ENCODE measurements at places on chromosomes 5 and 9.

- DNase-seq = no peak
Observed at GRCh38 chr9:85451680-85452079, 290.1 kb downstream of the AGTPBP1 start.

GRCh38 chr5:160310140-160310539 is 2.2 kb downstream of the CCNJL start:
- DNase-seq = no peak

- DNase-seq = no peak
Observed at GRCh38 chr5:142969624-142970439, 199.7 kb downstream of the ARHGAP26 start.

DNA sequence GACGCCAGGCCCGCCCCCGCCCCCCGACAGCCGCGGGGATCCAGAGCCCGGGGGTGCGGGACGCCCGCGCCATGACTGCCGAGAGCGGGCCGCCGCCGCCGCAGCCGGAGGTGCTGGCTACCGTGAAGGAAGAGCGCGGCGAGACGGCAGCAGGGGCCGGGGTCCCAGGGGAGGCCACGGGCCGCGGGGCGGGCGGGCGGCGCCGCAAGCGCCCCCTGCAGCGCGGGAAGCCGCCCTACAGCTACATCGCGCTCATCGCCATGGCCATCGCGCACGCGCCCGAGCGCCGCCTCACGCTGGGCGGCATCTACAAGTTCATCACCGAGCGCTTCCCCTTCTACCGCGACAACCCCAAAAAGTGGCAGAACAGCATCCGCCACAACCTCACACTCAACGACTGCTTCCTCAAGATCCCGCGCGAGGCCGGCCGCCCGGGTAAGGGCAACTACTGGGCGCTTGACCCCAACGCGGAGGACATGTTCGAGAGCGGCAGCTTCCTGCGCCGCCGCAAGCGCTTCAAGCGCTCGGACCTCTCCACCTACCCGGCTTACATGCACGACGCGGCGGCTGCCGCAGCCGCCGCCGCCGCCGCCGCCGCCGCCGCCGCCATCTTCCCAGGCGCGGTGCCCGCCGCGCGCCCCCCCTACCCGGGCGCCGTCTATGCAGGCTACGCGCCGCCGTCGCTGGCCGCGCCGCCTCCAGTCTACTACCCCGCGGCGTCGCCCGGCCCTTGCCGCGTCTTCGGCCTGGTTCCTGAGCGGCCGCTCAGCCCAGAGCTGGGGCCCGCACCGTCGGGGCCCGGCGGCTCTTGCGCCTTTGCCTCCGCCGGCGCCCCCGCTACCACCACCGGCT is 1.0 kb downstream of the FOXE1 start:
- peak; percentile 49 for DNase-seq

- no peak for DNase-seq
Observed at GRCh38 chr5:87263498-87263897, 4.2 kb upstream of the RASA1 start.

DNA sequence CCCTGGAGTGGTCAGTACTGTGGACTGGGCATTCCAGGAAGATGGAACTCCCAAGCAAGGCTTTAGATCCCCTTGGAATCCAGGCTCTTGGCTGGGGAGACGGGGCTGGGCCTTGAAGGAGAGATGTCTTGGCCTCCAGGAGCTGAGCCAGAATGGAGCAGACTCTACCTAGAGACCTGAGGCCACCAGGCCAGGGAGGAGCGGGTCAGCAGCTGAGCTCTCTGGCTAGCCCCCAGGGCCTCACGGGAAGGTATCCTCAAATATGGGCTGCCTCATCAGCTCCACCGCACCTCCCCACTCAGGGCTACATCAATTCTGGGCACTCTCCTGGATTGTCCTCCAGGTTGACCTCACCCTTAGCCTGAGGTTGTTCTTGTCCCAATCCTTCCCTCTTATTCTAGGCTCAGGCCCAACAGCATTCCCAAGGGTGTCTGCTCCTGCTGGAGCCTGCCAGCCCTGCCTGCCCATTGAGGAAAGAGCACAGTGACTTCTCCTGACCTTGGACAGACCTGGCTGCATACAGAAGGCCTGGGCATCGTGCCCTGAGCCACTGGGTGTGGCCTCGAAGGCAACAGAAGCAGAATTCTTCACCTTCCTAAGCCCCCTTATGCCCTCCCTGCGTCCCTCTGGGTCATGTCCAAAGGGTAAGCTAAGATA is 3.0 kb upstream of the PDLIM4 start:
- DNase-seq = peak; percentile 49

All from right forelimb (tissue), 1 donor.